ENCODE measurements at places on chromosomes 5 and 9. TPM values are rescaled to one million over a fixed set of nuclear protein-coding genes. Genes with fewer than 3 reads are reported as not detected.
A peak's percentile ranks its signal among the peaks of the same experiment; 100 is the strongest.

CDO1 gene
- 136 TPM for total RNA-seq

BARHL1 gene
- total RNA-seq, result not detected

IZUMO3 gene
- not detected for total RNA-seq

GOLPH3 gene
- total RNA-seq, result 68.5 TPM

CXXC5 gene
- 130 TPM for total RNA-seq

DNA sequence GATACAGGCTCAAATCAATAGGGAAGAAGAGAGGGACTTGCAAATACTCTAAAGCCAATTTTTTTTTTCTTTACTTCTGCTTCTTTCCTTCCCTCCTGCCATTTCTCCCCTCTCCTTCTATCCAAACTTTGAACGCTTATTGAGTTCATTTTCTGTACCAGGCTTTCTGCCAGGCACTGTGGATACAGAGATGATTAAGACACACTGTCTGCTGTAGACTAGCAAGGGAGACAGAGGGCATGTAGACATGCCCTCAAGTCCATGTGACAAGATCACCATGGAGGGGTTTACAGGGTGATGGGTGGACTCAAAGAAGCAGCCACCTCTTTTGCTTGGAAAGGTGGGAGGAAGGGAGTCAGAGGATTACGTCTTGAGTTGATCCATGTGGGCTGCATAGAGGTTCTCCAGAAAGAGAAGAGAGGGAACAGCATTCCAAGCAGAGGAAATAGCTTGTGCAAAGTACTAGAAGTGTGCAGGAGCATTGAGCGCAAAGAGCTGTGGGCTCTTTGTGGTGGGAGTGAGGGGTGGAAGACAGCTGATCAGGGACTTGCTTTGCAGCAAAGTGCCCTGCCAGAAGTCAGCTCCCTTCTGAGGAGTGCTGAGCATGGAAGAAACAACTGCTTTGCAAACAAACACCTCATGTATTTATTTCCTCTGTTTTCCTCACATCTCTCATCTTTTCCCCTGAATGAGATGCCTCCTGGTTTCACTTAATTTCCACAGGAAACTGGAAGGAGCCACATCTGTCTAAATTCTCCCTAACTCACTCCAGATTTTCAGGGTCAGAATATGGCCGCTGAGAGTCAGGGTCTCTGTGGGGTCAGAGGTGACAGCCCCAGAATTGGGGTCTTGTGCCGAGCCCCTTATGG, 64.4 kb upstream of the COL15A1 start:
- no peak for DNase-seq

GRCh38 chr5:136061630-136062365, 33.0 kb downstream of the TGFBI start:
- no peak for DNase-seq

DNA sequence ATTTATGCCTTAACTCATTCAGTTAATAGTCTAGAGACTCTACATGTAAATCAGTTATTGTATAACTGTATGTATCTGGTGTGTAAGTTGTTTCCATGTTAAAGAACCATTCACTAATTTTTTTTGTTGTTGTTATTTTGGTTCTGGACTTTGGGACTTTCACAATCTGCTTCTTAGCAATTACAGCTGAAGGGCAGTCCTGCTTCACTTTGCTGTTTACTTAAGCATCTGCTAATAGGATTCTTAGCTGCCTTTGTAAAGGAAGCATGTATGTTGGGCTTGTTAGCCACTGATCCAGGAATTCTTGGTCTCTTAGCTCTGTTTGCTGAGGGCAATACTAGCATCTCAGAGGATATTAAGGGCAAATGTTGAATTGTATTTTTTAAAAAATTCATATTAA, 97.0 kb downstream of the FOCAD start:
- DNase-seq, result no peak

GRCh38 chr9:14645648-14646047, 47.6 kb downstream of the ZDHHC21 start:
- DNase-seq, result no peak

DNA sequence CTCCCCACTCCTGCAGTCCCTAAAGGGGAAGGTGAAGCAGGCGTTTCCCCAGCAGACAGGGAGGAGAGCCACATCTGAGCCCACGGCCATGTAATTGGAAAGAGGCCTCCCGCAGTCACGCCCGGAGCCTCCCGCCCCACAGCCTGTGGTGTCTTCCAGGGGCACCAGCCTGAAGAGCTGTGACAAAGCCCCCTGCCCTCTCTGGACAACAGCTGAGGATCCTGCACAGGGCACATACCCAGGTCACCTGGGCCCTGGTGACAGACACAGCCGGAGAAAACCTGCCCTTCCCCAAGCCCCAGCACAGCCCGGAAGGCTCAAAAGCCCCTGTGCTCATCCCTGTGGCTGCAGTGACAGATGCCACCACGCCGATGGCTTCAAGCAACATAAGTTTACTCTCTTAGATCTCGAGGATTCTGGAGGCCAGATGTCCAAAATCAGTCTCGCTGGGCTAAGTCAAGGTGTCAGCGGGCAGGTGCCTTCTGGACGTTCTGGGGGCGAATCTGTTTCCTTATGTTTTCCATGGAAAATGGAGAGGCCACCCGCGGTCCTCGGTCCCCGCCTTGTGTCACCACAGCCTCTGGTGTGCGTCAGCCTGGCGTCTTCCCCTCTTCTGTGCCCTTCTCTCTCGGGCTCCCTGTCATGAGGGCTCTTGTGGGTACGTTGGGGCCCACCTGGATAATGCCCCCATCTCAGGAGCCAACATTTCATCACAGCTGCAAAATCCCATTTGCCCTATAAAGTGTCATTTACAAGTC, 71.5 kb downstream of the PSMB7 start:
- DNase-seq, result peak; percentile 14

DNA sequence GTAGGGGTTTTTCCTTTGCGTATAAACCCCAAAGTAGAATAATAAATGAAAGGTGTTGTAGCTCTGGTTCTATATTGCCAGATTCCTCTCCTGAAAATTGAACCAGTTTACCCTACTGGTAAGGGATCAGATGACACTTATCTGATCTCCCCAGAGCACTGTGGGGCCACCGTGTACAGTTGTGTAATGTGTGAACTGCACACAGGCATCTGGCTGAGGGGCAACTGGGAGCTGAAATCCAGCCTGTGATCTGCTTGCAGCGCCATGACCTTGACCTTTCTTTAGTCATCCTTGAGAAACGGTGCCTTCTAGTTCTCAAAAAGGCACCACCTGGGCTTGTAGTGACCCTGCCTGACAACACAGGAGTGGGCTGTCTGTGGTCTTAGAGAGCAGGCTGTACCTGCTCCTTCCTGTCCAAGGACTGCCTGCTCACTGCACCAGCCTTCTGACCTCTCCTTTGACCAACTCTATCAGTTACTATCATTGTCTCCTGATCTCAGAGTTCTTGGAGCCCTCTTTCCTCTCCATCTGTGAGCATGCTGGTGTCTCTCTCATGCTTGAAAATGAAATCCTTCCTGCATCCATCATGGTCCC, 40.2 kb downstream of the PDE6A start:
- no peak for DNase-seq

DNA sequence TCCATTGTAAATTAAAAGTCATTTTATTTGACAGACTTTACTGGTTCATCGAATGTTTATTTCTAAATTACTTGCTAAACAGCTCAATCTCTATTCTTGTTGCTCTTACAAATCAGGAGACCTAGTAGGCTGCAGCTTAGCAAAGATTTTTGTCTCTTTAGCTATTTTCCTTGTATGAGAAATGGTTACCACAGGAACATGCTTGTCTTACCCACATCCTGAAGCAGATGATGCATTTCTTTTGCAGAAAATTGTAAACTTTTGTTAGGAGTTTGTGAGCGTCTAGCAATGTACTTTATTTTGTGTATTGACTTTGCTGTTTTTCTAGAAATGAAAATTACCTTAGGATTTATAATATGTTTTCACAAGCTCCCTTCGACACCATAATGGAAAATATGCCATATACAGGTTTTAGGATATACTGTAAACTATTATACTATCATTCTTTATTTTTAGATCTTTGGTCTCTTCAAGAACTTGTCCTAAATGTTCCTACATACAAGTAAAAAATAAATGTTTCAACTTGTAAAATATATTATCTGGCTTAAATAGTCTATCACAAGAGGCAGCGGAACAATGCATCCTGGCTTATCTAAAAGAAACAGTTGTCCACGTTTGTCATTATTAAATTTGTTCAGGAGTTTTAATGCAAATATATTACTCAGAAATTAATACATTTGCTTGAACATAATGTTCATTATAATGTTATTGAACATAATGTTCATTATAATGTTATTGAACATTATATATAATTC, 54.1 kb downstream of the SPEF2 start:
- DNase-seq, result no peak

GRCh38 chr5:179375236-179375685, 30.0 kb upstream of the ADAMTS2 start:
- no peak for DNase-seq

DNA sequence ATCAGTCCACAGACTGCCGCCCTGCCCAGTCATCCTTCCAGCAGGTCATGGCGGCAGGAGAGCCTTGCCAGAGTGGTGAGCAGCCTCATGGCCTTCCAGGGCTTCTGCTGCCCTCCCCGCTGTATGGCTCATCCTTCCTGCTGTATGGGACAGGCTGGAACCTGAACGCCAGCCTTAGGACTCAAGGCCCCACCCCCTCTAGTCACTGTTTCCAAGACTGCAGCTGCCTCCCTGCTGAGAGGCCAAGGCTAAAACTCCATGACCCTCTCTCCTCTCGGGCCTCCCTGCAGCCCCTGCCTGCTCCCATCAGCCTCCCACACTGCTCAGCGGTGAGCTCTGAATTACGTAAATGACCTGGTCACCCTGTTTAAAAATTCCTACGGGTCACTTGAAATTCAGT, 227.5 kb downstream of the AGTPBP1 start:
- no peak for DNase-seq

DNA sequence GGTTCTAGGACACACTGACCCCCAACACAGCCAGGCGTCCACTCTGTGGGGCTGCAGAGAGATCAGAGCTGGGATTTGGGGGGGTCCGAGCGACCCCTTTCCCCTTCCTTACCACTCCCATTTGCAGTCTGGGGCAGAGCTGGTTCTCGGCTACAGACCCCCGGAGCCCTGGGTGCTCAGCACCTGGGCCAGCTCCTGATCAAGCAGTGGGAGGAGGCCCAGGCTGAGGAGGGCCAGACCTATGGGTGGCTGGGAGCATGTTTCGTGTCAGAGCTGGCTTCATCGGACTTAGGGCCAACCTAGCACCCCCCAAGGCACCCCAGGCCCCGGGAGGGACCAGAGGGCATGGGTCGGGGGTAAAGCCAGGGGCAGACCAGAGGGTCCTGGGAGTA, 7.6 kb downstream of the GRIN1 start:
- no peak for DNase-seq

DNA sequence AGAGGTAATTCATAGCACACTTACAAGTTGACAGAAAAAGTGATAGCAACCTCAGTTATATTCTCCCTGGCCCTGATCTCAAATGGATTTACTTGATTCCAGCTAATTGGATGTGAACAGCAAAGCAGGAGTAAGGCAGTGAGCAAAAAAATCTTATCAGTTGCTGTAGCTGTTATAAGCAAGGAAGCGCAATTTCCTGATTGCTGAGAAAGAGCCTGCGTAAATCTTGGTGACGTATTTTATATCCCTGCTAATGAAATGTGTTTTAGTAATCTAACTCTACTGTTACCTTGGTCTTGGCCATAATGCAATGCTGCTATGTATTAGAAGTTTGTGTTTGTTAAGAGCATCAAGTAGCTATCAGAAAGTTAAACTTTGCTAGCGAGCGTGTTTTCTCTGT, 661.2 kb upstream of the SEMA6A start:
- no peak for DNase-seq

All from glutamatergic neuron (in vitro differentiated cells).